ENCODE measurements at places on chromosomes 5 and 9.

- DNase-seq: no peak
Observed at GRCh38 chr5:73319036-73319435, 129.5 kb downstream of the FOXD1 start.

DNA sequence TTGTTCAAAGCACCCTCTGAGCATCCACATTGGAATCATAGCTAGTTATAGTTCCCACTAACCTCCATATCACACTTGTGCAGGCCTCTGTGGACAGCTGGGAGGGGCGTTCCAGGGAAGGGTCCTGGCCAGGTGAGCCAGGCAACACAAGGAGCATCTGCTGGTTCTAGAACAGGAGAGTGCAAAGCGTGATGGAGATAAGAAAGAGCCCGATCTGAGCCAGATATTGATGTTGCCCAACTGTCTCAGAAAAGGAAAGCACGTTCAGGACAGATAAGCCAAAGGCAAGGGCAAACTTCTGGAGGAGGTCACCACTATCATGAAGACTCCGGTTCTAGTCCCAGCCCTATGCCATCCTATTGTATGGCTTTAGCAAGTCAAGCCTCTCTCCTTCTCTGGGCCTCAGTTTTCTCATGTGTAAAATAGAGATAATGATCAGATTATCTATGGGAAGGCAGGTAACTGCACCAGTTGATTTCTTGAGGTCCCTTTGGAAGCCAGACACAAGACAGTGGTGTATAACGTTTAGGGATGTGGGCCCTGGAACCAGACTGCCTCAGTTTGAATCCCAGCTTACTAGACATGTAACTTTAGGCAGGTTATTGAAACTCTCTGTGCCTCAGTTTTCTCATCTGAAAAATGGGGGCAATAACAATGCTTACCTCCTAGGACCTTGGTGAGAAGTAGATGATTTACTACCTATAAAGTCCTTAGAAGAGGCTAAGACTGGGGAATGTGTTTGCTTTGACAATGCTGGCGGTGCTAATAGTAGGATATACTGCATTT is 19.8 kb downstream of the GABBR2 start:
- no peak for DNase-seq

- DNase-seq: no peak
Observed at GRCh38 chr5:90680921-90681563, 122.4 kb downstream of the ADGRV1 start.

- DNase-seq: no peak
Observed at GRCh38 chr5:167934551-167934971, 356.9 kb upstream of the WWC1 start.

DNA sequence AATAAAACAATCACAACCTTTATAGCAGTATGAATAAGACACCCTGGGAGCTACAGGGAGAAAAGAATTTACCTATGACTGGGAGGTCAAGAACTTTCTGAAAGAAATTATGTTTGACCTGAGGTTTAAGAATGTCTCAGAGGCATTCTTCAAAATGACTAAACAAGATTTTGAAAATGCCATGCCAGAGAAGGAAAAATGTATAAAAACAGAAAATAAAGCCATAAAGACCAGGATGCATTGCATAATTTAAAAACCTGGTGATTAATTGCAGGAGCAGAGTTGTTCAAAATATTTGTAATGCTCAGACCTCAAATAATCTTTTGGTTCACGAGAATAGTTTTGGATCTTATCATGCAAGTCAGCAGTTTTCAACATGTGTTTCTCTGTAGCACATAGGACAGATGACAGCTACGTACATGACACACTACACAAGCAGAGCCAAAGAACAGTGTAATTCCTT is 954.7 kb upstream of the ARRDC3 start:
- no peak for DNase-seq

DNA sequence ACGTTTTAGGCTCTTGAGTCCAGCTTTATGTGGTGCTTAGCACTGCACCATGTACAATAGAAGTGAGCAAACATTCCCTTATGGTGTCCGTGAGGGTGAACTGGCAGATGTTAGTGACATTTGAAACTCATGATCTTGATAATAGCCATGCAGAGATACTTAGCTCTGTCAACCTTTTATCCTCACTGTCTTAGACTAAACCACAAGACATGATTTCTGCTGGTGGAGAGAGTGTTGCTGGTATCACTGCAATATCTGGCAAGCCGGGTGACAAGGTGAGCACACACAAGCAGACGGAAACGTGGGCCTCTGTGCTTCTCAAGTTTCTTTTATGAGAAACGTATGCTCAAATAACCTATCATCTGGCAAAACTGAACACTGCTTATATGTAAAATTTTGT is 68.4 kb downstream of the CAST start:
- no peak for DNase-seq

DNA sequence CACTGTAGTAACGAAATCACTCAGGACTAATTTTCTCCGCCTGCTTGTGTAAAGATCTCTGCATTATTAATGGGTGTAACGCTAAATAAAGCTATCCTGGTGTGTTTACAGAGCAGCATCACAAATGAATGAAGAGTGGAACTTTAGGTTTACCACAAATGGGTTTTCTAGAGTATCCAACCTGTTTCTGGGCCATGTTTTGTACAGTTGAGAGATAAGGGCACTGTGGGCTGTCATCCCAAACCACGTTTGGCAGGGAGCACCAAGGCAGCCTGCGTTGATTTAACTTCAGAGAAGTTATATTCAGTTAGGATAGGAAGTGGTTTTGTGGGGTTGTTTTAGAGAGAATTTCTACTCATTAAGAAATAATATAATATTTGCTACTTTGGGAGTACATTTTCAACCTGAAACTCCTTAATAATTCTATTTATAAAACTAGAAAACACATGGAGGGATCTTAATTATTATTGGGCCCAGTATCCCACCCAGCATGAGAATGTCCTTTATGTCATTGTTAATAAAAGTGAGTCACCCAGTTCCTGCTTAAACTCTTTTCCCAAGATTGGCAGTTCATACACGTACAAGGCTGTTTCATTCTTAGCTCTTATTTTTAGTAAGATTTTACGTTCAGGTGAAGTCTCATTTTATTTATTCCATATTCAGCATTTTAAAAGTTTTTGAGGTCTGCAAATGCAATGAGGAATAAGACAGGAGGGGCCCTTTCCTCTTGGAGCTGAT is 8.0 kb downstream of the KCNN2 start:
- no peak for DNase-seq

DNA sequence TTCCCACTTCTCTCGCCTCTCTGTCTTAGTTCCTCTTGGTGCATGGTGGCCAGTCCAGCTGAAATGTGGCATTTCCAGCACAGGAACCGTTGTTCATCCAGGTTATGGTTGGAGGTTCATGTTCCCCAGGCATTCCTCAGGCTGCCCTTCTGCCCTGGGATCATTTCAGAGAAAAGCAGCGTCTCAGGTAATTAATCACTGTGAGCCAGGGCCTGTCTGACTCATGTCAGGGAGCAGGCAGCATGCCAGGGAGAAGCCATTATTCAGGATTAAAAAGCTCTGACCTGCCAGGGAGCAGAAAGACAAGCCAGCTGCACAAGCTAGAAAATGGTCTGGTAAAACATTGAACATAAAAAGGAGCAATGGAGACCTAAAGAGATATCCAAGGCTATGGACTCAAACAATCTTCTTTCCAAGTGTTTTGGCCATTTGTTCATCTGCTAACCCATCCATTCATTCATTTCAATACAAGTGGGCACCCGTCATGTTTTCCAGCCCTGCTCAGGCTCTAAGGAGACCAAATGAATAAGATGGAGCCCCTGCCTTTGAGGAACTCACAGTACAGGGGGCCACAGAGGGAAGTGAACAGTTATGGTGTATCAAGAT is 241.4 kb downstream of the DRD1 start:
- no peak for DNase-seq

DNA sequence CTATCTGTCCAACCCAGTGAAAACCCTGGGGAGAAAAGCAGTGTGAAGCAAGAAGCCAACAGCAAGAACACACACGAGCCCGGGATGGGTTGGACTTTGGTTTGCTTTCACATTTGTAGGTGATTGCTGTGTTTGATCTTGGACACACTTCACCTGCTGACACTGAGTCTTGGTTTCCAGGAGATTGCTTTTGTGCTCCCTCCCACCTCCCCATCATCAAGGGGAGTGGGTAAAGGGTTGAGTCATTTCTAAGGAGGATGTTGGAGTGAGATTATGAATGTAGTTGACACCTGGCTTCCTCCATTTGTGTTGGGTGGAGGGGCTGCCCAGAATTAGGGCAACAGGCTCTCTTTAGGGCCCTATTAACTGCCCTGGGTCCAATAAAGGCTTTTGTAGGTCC is 37.5 kb downstream of the ANKDD1B start:
- no peak for DNase-seq

DNA sequence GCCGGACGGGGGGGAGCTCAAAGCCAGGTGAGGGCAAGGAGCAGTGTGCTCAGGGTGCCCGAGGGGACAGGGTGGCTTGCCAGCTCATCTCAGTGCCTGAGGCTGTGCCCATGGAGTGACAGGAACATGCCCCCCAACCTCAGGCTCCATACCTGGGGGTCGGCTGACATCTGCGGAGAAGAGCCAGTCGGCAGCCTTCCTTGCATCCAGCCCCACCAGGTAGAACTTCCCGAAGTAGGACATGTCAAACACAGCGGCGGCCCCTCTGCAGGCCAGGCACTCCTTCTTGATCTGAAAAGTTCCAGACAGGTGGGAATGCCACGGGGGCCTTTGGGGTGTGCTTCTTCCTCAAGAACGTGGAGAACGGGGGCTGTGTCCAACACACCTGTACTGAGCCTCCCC is 42.1 kb downstream of the SARDH start:
- no peak for DNase-seq

- DNase-seq: no peak
Observed at GRCh38 chr5:53929570-53929969, 369.1 kb downstream of the NDUFS4 start.

- no peak for DNase-seq
Observed at GRCh38 chr5:88886252-88886651, 3.3 kb upstream of the MEF2C start.

GRCh38 chr5:61435368-61435767 is 103.3 kb downstream of the ZSWIM6 start:
- no peak for DNase-seq

DNA sequence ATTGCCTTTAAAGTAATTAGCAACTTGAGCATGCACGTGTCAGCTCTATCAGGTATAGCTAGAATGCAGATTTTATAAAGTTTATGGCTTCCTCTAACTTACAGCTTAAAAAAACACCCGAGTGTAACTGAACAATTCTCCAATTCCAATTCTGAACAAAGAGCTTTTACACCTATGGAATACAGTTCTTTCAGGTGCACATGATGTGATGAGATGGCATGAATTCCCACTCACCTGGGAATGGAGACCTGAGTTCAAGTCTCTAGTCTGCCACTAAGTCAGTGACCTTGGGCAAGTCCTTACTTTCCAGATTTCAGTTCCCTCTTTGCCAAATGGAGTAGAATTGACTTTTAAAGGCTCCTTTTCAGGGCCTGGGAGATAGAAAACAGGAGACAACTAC is 1.8 kb downstream of the ZFAND5 start:
- DNase-seq: no peak

DNA sequence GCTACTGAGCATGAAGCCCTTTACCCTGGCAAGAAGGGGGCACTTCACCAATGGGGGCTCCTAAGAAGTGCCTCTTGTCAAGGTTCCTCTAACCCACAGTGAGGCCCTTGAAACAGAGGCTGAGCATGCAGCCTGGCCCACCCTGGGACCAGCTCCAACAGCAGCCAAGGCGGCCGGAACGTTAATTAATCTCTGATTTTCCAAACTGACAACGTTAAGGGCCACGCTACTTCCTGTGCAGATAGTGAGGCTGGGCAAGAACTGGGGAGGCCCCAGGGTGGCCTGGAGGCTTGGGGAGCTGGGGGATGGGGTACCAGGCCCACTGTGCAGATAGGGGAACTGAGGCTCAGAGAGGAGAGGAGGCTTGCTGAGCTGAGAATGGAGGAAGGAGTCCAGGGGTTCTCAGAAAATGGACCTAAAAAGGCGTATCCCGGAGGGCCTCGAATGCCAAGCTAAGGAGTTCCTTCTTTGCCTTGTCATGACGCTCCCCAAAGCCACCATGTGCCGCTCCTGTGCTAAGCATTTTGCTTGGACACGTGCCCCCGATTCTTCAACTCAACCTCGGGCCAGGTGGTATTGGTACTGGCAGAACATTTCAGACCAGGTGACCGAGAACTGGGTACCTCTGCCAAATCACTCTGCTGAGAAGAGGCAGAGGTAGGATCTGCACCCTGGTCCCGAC is 72.0 kb upstream of the STXBP1 start:
- DNase-seq: no peak

DNA sequence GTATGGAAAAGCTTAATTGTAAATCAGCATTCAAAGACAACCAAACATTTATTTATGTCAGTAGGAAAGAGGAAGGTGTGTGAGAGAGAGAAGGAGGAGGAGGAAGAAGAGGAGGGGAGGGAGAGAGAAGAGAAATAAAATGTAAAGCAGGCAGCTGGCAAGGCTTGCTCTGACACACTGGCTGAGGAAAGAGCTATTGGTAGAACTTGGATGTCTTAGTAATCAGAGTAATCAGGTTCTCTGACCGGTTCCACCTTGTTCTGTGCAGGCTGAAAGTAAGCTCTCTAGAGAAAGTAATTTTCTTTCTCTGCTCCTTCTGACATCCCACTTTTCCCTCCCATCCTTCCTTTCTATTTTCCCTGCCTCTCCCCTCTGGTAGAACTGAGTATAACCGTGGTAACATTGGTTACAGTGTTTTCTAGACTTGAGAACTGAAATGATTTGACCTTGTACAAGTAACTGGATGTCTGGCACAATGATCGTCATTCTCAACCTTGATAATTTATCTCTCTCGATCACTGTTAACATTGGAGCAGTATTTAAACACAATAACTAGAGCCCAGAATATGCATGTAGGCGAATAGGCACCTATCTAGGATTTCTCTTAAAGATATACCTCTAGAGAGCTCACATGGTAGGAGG is 33.3 kb downstream of the TLE4 start:
- no peak for DNase-seq

- DNase-seq: no peak
Observed at GRCh38 chr5:6772886-6773285, 59.7 kb downstream of the TENT4A start.

DNA sequence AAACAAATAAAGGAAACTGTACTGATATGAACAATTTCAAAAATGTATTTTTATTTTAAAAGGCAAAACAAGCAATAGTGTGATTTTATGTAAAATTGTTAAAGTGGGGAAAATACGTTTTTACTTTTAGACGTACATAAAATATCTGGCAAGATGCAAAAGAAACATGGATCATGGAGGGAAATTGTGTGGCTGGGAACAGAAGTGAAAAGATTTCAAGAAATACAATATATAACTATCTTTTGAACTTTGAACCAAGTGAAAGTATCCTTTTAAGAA is 1.5 kb upstream of the ZNF367 start:
- no peak for DNase-seq

GRCh38 chr5:142357469-142358090 is 32.8 kb upstream of the SPRY4 start:
- DNase-seq: no peak

All from stimulated activated CD8-positive, alpha-beta memory T cell treated with anti-CD3 and anti-CD28 coated beads, Interleukin-2, amount 100 ng/mL, for 1 hour (primary cell).